ENCODE measurements at places on chromosomes 5 and 9.

GRCh38 chr9:119304555-119304954 lies 64.7 kb downstream of the BRINP1 start:
- no peak for DNase-seq

GRCh38 chr5:131264451-131265099 lies 722 bp downstream of the CDC42SE2 start:
- no peak for DNase-seq

DNA sequence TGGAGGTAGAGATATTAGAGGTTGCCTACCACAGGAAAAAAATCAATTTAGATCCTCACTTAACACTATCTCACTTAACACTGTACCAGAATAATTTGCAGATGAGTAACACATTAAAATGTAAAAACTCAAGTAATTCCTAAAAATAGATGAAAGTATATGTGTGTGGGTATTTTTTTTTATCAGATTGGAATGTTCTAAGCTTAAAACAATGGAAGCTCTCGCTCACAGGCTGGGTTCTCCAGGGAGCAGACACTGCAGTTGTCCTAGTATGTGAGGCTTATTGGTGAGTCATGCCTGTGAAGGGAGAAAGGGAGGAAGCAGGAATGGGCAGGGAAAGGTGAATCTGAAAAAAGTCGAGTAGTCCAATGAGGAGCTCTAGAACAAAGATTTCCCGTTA lies 181.3 kb upstream of the ZNF608 start:
- no peak for DNase-seq

DNA sequence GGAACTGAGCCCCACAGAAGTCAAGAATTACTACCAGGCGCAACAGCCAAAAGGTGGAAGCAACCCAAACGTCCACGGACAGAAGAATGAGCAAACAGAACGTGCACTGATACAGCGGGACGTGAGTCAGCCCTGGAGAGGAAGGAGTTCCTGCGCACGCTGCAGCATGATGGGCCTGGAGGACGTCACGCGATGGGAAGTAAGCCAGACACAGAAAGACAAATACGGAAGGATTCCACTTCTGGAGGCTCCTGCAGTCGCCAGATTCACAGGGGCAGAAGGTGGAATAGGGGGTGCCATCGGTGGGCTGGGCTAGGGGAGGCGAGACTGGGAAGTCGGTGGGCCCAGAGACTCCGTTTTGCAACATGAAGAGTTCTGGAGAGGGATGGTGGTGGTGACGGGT lies 80.3 kb upstream of the PHYKPL start:
- DNase-seq = peak; percentile 5

DNA sequence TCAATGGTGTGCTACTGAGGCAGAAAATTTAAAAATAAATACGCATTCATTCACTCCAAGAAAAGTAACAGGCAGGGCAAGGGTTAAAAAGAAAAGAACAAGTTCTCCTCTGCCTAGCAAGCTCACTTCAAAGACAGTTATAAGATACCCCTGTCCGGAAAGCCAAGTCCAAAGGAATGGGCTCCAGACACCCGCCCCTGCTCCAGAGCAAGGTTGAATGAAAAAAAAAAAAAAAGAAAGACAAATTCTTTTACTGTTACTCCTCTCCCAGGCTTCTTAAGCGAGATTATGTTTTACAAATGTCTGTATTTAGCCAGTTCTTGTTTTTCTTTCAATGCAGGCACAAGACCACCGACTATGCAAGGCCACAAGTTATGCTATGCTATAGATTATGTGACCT lies 9.1 kb upstream of the ANXA2R start:
- DNase-seq = no peak

DNA sequence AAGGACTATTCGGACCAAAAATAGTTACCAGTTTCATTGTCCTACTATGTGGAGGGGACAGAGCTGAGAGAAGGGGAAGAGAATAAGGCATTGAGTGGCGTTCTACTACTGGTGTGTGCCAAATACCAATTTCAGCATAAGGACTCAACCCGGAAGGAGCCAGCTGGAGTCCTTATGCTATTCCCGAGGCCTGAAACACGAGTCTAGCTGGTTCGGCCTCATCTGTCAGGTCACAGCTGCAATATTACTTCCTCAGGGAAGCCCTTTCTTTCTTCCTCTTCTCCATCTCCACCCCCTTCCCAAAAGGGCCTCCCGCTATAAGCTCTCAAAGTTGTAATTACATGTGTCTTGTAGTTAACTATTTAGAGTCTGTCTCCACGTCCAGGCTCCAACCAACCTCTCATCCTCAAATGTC lies 20.5 kb upstream of the FER start:
- no peak for DNase-seq

DNA sequence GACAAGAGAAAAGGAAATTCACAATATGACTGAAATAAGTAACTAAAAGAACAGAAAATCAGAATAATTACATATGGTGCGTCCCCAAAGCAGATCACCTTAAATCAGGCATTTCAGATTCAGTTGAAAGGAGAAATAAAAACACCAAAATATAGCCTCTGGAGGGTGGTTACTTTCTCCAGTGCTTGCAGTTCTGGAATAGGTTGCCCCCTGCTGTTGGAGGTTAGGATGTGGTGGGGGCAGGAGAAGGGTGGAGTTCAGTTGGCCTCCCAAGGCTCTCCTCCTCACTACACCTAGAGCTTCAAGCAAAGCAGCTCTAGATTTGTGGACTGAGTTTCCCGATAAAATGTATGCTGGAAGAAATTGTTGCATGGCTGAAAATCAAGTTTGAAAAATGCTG lies 338.2 kb upstream of the TLE4 start:
- no peak for DNase-seq

DNA sequence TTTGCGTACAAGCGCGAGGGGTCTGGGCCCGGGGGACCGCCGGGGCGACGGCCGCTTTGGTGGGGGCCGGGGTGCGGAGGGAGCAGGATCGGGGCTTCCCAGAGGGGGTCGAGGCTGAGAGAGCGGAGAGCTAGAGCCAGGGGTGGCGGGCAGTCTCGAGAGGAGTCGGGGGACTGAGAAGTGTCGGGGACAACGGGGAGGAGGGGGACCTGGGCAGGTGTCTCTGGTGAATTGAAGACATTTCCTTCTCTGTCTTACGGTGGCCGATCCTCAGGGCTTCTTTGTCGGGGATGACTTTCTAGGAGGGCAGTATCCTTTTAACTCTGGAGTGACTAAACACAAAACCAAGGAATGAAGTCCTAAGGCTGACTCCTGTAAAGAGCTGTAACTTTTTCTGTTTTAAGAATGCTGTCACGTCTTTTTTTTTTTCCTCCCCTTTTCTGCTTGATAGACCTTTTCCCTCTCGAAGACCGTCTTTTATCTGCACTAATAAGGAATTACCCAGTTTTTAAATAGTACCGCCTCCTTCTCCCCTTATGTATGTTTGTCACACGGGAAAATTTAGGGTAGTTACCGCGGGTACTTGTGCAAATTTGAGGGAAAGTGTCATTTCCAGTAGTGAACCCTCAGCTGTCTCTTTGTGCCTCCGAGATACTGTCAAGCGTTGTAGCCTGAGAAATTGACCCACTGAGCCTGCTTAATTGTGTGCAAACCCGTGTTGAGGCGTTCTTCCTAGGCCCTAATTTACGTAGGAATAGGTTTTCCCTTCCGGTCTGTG lies 822 bp downstream of the DENND4C start:
- no peak for DNase-seq

- DNase-seq = no peak
Observed at GRCh38 chr5:176608937-176609723, 826 bp downstream of the GPRIN1 start.

DNA sequence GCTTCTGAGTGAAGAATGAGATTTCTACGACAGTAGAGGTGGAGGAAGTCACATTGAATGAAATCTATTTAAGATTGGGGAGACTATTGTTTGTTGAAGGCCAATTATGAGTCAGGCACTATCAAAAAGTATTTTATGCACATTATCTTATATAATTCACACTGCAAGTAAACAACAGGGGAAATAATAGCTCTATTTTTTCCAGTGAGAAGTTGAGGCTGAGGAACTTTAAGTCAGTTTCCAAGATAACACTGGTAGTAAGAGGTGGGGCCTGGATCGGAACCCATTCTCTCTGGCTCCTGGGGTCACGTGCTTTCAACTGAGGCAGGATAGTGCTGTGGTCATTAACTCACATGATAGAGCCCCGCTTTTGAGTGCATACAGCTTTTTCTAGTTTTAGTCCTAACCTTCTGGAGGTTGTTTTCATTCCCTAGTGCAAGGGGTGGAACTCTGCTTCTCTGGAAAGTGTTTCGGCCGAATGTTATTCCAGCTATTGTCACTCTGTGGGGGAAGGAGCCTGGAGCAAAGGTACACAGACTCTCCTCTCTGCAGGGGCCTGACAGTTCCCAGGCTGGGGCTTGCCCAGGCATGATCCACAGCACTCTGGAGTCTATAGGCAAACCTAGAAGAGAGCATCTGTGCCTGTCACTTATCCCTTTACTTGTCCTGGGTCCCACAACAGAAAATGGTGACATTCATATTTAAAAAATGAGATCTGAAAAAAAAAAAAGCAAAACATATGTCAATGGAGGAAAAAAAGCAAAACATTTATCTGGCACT lies 352.4 kb upstream of the ACTBL2 start:
- DNase-seq = no peak

GRCh38 chr9:132793606-132794580 lies 84.2 kb downstream of the AK8 start:
- no peak for DNase-seq

DNA sequence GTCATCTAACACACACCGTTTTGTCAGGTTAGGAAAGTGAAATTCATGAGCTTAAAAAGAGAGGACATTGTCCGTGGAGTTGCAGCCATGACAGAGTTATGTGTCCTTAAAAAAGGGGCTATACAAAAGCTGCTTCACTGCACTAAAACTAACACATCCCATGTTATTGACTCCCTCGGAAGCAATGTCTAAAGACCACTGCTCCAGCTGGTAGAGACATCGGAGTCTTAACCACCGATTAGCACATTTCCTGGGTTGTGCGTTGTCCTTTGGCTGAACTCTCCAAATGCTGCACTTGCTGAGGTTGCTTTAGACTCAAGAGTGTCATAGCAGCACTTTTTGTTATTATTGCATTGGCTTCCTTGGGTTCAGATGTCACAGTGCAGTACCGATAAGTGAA lies 128.3 kb upstream of the C9orf72 start:
- peak; percentile 1 for DNase-seq

DNA sequence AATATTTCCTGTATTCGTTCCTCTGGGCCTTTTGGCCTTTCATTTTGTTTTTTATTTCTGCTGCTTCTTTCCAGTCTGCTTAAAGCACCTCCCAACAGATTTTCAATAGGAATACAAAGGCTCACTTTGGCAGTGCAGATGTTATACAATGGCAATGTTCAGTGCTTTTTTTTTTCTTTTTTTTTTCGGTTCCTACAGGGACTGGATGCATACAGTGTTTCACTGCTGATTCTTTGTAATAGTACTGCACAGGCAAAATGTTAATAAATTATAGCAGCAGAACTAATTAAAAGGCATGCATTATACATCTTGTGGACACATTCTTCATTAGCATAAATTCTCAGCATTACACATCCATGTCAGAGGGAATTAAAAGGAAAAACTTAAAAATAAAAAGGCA lies 356.6 kb upstream of the C9orf72 start:
- no peak for DNase-seq

DNA sequence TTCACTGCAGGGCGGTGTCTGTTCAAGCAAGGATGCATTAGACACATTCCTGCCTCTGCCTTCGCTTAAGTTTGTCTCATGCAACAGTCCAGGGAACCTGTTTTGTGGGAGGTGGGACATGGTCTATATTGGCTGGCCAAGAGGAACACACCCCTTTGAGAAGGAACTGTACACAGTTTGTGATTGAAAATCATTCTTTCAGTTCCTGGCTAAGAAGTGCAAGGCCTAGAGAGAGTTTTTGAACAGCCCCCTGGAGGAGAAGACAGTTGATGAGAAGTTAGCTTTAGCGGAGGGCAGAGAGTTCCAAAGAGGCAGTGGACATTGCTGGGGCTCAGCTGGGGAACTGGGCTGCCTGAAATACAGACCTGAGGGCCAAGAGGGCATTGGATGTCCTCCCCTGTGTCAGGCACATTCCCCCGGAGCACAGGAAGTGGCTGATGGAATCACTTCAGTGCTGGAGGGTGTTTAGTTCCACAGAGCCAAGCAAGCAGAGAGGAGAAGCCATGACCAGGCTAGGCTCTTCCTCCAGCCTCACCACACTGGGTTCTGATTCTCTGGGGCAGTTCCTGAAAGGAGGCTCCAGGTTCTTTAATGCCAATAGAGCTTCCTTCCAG lies 66.6 kb downstream of the RGS3 start:
- no peak for DNase-seq

GRCh38 chr5:143826951-143827444 lies 15.0 kb downstream of the HMHB1 start:
- DNase-seq = no peak

DNA sequence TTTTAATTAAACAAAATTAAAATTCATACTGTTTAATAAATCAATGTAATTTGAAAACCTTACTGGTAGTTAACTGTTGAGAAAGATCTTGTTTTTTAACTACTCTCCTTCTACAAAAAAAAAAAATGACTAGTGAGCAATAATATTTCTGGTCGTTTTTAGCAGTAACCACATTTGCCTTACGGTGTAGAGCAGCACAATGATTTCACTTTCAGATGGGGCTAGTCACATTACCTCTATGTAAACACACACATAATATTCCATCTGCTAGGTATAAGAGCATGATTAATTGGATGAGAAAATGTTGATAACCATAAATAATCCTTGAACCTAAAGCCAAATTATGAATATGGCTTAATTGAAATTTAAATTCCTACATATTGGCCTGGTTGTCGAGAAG lies 198.1 kb downstream of the CHSY3 start:
- DNase-seq = no peak

- no peak for DNase-seq
Observed at GRCh38 chr9:127059765-127060361, 62.6 kb downstream of the ANGPTL2 start.

- DNase-seq = no peak
Observed at GRCh38 chr9:99070681-99071080, 34.2 kb upstream of the TGFBR1 start.

GRCh38 chr5:126540631-126541030 lies 54.4 kb downstream of the ALDH7A1 start:
- no peak for DNase-seq

DNA sequence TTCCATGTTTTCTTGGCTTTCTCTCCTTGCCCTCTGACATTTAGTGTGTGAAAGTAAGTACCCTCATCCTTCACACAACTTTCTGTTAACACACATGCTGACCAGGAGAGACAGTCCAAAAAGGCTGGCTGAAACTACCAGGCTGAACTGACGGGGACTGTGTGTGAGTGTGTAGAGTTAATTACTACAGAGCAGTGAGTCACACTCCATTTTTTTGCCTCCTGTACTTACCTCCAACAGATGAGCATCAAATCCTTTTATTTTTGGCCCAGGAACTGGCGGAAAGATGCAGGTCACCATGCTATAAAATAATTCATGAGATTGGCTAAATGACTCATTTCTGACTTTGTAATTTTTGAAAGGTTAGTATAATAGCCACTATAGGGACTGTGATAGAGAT lies 20.2 kb upstream of the AGXT2 start:
- DNase-seq = no peak

All from fibroblast of skin of left quadriceps (primary cell).